Panc1 (cell line): ENCODE measurements at places on chromosomes 7 and 10.

DNA sequence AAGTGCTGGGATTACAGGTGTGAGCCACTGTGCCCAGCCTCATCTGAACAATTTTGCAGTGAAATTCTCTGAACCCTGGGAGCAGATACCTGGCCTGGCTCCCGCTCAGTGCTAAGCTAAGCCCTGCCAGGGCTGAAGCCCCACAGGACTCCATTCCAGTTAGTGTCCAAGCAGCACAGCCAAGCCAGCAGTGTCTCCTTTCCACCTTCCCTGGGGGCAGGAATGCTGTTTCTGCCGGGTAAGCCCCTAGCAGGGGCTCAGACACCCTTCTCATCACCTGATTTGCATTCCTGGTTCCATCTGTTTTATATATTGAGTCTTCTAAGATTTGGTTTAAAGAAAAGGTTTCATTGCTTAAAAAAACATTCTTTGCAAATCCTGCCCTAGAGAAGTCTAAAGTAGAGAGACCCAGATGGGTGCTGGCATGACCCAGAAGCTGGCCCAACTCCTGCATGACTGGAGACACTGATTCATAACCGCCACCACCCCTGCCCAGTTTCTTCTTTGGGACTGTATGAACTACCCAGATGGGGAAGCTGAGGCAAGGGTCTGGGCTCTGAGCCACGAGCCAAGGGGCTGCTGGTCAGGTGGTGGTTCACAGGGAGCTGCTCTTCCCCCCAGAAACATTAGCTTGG, 14.0 kb downstream of the SLC13A4 start:
- H3K27me3 ChIP-seq: no peaks in the 10 kb centered on the region
- H3K4me3 ChIP-seq: no peak overlapping the region

DNA sequence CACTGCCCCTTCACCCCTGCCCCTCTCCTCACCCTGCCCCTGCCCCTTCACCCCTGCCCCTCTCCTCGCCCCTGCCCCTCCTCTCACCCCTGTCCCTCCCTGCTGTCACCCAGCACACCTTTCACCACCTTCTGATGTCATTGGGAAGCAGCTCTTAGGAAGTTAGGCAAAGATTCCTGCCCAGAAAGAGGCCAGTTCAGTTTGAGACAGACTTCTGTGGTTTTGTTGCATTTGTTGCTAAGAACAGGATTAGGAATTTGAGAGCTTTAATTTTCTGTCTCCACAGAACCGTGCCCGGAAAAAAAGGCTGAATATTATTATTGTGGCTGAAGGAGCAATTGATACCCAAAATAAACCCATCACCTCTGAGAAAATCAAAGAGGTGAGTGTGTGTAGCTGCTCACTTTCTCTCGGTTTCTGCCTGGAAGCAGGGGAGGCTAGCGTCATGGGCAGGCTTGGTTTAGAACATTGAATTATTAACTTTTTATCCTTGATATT, 39.6 kb downstream of the PFKP start:
- no peak overlapping the region for H3K27ac ChIP-seq
- peaks cover 7% of the 10 kb centered on the region for H3K36me3 ChIP-seq
- no peaks in the 10 kb centered on the region for H3K27me3 ChIP-seq
- H3K4me1 ChIP-seq: no peaks in the 10 kb centered on the region
- H3K4me3 ChIP-seq: no peak overlapping the region

- H3K4me1 ChIP-seq: no peaks in the 10 kb centered on the region
- H3K36me3 ChIP-seq: no peaks in the 10 kb centered on the region
- H3K4me3 ChIP-seq: no peak overlapping the region
- no peak for DNase-seq
- no peaks in the 10 kb centered on the region; the same call in 1 of the 2 replicates for H3K27me3 ChIP-seq
These were observed 13.1 kb upstream of the GOT1 start for GRCh38 chr10:99443500-99443899.

DNA sequence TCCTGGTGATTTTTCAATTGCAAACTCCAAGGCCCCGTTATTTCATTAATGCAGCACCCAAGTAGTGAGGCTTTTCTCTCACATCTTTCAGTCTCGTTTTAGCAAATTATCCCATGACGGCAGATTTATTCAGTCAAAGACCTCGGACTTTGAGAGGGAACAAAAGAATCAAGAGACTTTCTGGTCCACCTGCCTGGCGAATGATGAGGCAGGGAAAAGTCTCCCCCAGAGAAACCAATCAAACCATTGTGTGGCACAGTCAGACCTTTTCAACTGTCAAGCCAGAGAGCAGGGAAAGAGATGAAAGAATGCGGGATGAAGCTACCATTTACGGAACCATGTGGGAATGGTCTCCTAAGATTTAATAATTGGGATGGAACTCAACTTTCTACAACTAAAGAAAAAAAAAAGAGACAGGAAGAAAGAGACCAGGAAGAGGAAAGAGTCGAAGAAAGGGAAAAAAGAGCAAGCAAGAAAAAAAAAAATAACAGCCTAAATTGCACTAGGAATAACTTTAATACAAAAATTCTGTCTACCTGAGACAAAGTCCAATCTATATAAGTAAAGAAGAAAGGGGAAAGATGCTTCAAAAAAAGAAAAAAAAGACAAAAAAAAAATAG, 22.8 kb downstream of the GLI3 start:
- no peak overlapping the region for H3K27ac ChIP-seq
- no peak overlapping the region for H3K4me3 ChIP-seq
- H3K27me3 ChIP-seq: no peaks in the 10 kb centered on the region

DNA sequence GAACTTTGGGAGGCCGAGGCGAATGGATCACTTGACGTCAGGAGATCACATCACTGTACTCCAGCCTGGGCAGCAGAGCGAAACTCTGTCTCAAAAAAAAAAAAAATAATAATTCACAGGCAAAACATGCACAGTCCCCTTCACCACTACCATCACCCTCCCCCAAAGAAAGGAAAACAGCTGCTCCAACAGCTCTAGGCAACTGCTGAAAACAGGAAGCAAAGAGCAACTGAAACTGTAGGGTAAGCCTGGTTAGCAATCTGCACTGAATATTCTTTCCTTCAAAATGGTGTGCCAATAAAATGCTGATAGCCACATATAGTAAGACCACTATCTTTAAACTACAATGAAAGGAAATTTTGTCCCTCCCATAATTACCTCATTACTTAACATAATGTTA, 11.8 kb downstream of the NT5C2 start:
- no peaks in the 10 kb centered on the region for H3K27me3 ChIP-seq
- no peak overlapping the region for H3K4me3 ChIP-seq
- no peak for DNase-seq
- peaks cover 20% of the 10 kb centered on the region; the same call in 1 of the 2 replicates for H3K36me3 ChIP-seq
- peak overlapping the region; percentile 62 for H3K27ac ChIP-seq

- no peak overlapping the region for H3K4me3 ChIP-seq
- no peak for DNase-seq
- no peak overlapping the region for H3K27ac ChIP-seq
- H3K36me3 ChIP-seq: no peaks in the 10 kb centered on the region
- no peaks in the 10 kb centered on the region; the same call in 1 of the 2 replicates for H3K4me1 ChIP-seq
These were observed 46.6 kb downstream of the LRRN3 start for GRCh38 chr7:111137296-111138192.

GRCh38 chr10:62077330-62078015, 176.0 kb downstream of the ARID5B start:
- no peak overlapping the region for H3K4me3 ChIP-seq
- H3K27me3 ChIP-seq: no peaks in the 10 kb centered on the region
- H3K4me1 ChIP-seq: peaks cover 30% of the 10 kb centered on the region
- peak overlapping the region; percentile 60 for H3K27ac ChIP-seq
- H3K36me3 ChIP-seq: no peaks in the 10 kb centered on the region

GRCh38 chr7:5624386-5625365, 156.8 kb downstream of the RNF216 start:
- no peak for DNase-seq
- no peak overlapping the region for H3K4me3 ChIP-seq
- H3K4me1 ChIP-seq: no peaks in the 10 kb centered on the region
- no peaks in the 10 kb centered on the region for H3K27me3 ChIP-seq
- no peaks in the 10 kb centered on the region; the same call in 1 of the 2 replicates for H3K36me3 ChIP-seq

DNA sequence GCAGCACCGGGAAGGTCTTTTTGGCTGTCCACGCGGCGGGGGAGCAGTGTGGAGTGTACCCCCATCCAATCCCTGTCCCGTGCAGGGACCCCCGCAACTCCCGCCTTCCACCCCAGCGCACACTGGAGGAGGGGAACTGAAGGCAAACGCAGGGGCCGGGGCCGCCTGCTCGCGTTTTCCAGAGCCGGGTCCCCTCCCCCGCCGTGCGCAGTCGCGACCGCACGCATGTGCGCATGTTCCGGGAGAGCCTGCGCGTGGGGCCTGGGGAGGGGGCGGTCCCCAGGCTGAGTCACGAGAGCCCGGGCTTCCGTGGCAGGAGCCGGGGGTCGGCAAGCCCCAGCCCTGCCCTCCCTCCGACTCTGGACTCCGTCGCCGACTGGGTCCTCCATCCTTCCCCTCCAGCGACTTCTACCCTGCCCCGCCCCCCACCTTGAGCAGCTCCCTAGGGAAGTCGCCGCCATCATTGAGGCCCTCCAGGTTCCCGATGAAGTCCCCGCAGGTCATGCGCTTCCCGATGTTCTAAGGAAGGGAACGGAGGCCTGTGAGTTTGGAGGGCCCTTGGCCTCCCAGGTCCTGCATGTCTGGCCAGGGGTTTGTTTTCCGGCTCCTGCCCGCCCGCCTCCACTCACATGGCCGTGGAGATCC, 8.0 kb downstream of the PSD start:
- no peak for DNase-seq
- H3K27ac ChIP-seq: peak overlapping the region; percentile 10; the same call in 1 of the 2 replicates
- peaks cover 8% of the 10 kb centered on the region for H3K4me1 ChIP-seq
- H3K4me3 ChIP-seq: peak overlapping the region; percentile 33

DNA sequence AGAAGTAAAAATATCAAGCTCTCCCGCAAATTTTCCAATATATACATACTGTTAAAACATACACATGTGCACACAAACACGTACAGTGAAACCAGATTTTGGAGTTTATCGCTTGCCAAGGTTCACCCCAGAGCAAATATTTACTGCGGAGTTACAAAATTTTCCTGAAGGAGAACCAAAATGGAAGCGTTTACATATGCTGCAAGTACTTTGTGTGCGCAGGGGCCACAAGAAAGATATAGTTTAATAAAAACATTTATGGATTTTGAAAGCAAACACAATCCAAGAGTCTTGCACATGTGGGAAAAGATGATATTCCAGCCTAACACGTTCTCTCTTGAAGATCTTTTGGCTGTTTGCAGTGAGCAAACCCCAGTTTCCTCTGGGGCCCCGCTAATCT, 301.3 kb upstream of the NFE2L3 start:
- no peaks in the 10 kb centered on the region for H3K36me3 ChIP-seq
- no peak overlapping the region for H3K4me3 ChIP-seq
- H3K4me1 ChIP-seq: peaks cover 9% of the 10 kb centered on the region; the same call in 1 of the 2 replicates
- no peak for DNase-seq
- H3K27ac ChIP-seq: no peak overlapping the region
- peaks cover 26% of the 10 kb centered on the region for H3K27me3 ChIP-seq

DNA sequence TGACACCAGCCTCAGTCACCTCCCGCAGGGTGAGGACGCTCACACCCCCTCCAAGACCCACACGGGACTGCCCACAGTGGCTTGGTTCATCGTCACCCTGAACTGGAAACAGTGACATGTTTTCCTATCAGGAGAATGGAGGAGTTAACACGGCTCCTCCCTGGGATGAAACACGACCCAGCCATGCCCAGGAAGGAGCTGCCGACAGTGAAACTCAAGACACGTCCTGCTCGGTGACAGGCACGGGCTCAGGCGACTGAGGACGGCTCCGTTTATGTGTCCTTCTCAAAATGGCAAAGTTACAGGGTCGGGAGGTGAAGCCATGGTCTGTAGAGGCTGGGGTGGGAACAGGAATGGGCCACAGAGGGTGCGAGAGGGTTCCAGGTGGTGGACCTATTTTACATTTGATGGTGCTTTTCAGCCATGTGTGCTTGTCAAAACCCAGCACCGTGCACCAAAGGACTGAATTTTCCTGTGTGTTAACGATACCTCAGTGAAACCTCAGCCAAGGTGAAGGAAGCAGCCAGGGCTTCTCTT, 272.4 kb downstream of the ADARB2 start:
- DNase-seq: no peak
- H3K36me3 ChIP-seq: no peaks in the 10 kb centered on the region
- H3K27ac ChIP-seq: no peak overlapping the region
- peak overlapping the region; percentile 37 for H3K4me3 ChIP-seq

DNA sequence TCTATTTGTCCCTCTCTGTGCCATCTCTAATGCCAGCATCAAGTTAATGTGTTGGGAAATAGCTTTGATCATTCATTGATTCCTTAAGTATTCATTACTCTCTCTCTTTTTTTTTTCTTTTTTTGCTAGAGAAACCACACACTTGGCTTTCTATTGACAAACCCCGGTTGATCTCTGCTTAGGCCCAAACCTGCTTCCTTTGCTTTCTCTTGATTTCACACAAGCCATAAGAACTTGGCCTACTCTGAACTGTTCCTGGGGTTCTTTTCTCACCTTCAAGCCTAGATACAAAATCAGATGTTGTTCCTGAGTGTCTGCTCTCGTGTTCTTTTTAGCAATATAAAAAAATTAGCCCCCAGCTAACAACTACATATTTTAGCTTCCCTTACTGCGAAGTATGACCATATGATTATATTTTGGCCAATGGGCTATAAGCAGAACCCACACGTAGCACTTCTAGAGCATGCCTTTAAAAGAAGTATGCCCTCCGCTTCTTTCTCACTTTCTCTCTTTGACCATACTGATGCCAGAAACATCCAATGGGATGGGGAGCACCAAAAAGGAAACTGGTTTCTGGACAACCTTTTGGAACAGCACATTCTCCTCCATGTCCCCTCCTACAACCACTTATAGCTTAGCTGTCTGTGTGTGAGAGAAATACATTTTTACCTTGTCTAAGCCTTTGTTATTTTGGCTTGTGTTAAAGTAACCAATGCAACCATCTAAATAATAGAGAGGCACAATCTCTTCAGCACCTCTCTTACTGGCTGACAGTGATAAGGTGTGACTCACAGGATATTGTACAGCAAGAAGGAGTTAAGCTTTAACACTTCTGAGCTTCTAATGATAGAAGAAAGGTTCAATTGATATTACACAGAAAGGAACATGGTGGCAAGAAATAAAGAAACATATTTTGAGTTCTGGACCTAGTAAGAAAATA, 96.6 kb upstream of the LRRN3 start:
- no peaks in the 10 kb centered on the region for H3K36me3 ChIP-seq
- H3K27ac ChIP-seq: no peak overlapping the region
- H3K4me3 ChIP-seq: no peak overlapping the region
- H3K27me3 ChIP-seq: no peaks in the 10 kb centered on the region
- H3K4me1 ChIP-seq: no peaks in the 10 kb centered on the region

DNA sequence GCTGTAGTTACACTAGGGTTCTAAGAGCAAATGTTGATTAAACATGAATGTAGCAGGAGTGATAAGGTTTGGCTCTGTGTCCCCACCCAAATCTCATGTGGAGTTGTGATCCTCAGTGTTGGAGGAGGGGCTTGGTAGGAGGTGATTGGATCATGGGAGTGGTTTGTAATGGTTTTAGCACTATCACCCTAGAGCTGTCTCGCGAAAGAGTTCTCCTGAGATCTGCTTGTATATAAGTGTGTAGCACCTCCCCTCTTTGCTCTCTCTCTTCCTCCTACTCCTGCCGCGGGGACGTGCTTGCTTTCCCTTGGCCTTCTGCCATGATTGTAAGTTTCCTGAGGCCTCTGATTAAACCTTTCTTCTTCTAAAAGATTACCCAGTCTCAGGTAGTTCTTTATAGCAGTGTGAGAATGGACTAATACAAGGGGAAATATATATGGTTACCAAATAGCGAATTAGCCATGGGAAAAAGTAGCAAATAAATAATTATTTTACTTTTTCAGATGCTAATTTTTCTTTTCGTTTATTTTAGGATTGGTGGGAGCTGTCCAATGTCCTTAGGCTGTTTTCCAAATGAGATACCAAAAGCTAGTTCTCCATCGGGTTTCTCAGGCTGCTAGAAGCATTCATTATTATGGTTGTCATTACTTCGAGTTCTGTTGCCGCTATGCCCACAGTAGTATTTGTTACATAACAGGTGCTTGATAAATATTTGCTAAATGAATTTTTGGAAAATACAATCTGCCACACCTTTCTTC, 58.7 kb downstream of the PTEN start:
- H3K27me3 ChIP-seq: no peaks in the 10 kb centered on the region
- no peak for DNase-seq
- no peaks in the 10 kb centered on the region; the same call in 1 of the 2 replicates for H3K4me1 ChIP-seq
- H3K27ac ChIP-seq: no peak overlapping the region
- no peak overlapping the region for H3K4me3 ChIP-seq
